ENCODE measurements at places on chromosomes 3 and 15. TPM values are rescaled to one million over a fixed set of nuclear protein-coding genes. Genes with fewer than 3 reads are reported as not detected.

DNA sequence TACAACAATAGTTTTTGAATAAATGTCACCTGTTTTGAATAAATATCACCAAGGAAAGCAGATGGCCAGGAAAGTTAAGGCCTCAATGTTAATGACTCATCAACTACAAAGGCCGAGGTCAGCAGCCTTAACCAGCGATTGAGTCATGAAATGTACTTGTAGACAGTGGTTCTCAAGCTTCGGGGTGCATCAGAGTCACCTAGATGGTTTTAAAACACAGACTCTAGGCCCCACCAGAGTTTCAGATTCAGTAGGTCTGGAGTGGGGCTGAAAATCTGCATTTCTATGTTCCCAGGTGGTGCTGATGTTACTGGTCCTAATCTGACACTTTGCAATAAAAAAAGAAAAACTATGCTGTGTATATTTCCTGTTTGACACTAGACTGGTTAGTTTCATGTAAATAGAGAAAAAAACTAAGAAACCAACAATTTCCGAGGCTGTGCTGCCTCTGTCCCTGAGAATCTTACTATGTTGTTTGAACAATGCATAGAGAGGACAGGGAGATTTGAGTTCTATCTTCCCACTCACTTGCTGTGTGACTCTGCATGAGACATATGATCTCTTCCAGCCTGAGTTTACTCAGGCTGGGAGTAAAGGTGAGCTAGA, 9.8 kb downstream of the RAB27A start:
- H3K36me3 ChIP-seq, result no peaks in the 10 kb centered on the region
- H3K4me1 ChIP-seq, result peaks cover 27% of the 10 kb centered on the region
- H3K27me3 ChIP-seq, result no peaks in the 10 kb centered on the region
- no peak for DNase-seq
- H3K4me3 ChIP-seq, result no peak overlapping the region

DNA sequence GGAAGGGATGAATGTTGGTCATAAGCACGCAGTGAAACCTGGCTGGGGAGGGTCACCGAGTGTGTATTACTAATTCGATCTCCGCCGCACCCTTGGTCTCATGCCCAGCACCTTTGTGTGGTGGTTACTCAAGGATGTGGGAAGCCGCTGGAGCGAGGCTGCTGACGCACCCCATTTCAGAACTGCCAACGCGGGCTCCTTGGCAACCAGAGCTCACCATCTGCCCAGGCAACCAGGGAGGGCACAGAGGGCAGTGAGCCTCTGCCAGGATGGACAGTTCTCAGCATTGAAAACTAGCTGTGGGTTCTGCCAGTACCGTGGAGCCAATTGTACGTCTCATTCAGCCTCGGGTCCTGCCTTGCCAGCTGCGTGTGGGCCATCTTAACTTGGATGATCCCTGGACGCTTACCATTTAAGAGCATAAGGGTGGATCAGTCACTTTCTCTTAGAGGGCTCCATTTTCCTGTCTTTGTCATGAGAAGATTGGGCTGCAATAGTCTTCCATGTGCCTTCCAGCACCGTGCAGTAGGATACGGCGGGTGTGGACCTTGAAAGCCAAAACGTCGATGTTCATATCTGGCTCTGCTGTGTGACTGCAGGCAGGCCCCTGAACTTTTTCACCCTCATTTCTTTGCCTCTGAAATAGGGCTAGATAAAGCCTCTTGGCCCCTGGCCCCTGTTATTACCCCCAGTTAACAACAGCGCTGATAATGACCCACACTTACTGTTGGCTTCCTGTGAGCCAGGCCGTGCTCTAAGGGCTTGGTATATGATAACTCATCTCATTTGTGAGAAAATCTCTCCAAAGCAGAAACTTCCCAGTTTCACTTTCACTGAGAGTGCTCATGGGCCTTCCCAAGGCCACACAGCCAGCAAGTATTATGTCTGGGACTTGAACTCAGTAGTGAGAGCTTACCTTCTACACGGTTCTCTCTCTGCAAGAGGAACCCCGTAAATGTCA, 238.8 kb downstream of the OPA1 start:
- no peaks in the 10 kb centered on the region for H3K36me3 ChIP-seq
- no peak overlapping the region for H3K27ac ChIP-seq
- no peak for DNase-seq
- peaks cover 3% of the 10 kb centered on the region for H3K4me1 ChIP-seq
- H3K4me3 ChIP-seq, result no peak overlapping the region
- no peaks in the 10 kb centered on the region for H3K27me3 ChIP-seq

GRCh38 chr3:134197681-134198261, 52.9 kb downstream of the RYK start:
- H3K27me3 ChIP-seq, result no peaks in the 10 kb centered on the region
- no peaks in the 10 kb centered on the region for H3K4me1 ChIP-seq
- H3K27ac ChIP-seq, result no peak overlapping the region
- H3K4me3 ChIP-seq, result no peak overlapping the region

- no peaks in the 10 kb centered on the region for H3K27me3 ChIP-seq
- DNase-seq, result no peak
- no peak overlapping the region for H3K4me3 ChIP-seq
- H3K36me3 ChIP-seq, result no peaks in the 10 kb centered on the region
Observed at GRCh38 chr3:16106050-16106449, 68.4 kb upstream of the GALNT15 start.

DNA sequence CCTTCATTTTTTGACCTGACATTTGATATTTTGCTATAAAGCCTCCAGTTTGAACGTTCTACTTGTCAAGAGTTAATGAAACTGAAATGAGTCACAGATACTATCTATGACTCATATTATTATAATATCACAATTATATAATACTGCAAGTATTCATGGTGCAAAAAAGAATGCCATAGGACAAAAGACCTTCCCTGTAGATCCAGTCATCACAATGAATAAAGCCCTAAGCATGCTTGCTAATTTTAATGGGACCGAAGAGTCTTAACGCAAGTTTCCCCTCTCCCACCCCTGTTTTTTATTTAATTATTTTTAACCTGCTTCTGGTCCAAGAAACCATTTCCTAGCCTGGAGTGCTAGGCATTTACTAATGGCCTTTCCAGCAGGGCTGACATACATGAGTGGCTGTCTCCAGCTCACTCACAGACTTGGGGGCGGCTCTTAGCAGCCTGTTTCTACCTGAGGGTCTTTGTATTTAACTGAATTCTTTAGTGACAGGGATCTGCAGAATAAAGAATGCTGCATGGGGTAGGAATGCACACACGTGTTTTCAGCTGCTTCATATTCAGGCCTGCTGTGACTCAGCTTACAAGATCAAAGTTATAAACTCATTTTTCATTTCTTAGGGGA, 61.2 kb downstream of the THBS1 start:
- H3K4me1 ChIP-seq, result peaks cover 27% of the 10 kb centered on the region
- DNase-seq, result peak; percentile 42
- H3K27me3 ChIP-seq, result no peaks in the 10 kb centered on the region
- no peak overlapping the region for H3K4me3 ChIP-seq
- H3K36me3 ChIP-seq, result no peaks in the 10 kb centered on the region

GRCh38 chr3:12396471-12396870, 87.8 kb upstream of the TSEN2 start:
- peaks cover 11% of the 10 kb centered on the region for H3K4me1 ChIP-seq
- H3K27ac ChIP-seq, result no peak overlapping the region
- no peaks in the 10 kb centered on the region for H3K36me3 ChIP-seq
- no peak for DNase-seq
- no peaks in the 10 kb centered on the region for H3K27me3 ChIP-seq
- H3K4me3 ChIP-seq, result no peak overlapping the region

DNA sequence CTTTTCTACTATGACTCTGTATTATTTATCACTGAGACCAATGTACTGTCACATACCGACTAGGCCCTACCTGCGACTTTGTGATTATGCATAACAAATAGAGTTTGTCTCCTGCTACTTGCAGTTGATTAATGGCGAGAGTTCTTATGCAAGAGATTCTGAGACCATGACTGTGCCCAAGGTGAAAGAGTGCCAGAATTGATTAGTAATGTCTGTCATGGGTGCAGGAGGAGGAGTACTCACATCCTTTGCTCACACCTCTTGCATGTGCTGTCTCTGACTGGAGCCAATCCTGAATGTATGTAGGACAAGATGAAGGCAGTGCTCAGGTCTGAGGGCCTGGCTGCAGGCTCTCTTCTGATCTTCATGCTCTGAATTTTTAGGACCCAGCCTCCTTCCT, 260.7 kb downstream of the THSD4 start:
- no peaks in the 10 kb centered on the region for H3K36me3 ChIP-seq
- no peak overlapping the region for H3K27ac ChIP-seq
- no peak for DNase-seq
- H3K4me1 ChIP-seq, result no peaks in the 10 kb centered on the region
- H3K27me3 ChIP-seq, result no peaks in the 10 kb centered on the region

DNA sequence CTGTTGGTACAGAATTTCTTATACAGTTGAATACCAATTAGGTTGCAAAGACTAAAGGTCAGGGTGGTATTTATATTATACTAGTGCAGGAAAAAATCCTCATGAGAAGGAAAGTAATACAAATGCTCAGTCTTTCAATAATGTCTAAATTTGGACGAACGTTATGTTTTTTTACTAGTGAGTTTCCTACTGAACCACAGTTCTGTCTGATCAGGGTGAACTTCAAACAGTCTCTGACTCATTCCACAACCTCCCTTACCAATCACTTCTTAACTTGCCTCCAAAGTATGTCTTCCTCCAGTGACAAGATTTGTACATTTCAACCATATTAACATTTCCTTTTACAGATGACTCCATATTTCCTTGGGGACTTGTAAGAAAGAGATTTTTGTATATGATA, 3.4 kb downstream of the TMEM212 start:
- peaks cover 2% of the 10 kb centered on the region for H3K4me1 ChIP-seq
- H3K4me3 ChIP-seq, result no peak overlapping the region
- no peaks in the 10 kb centered on the region for H3K27me3 ChIP-seq

DNA sequence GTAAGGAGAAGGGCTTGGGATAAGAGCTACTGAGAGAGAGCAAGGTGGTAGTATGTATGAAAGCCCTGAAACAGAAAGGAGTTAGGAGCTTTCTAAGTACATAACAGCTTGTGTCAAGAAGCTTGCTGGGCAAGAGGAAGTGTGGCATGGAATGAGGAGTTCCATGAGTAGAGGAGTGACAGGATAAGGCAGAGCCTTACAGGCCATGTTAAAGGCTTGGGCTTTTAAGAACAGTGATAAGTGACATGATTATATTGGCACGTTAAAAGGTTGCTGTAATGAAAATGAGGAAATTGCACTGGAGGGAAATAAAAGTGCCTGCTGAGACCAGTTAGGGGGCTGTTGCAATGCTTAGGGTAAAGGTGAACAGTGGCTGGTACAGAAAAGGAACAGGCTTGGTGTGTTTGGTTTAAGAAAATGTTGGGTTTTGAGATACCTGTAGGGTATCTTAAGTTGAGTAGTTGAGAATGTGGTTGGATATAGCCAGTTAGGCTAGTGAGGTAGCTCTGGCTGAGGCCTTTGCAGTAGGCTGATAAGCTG, 49.0 kb downstream of the MEF2A start:
- H3K27me3 ChIP-seq, result no peaks in the 10 kb centered on the region
- no peak overlapping the region for H3K4me3 ChIP-seq
- no peaks in the 10 kb centered on the region for H3K36me3 ChIP-seq
- DNase-seq, result no peak
- H3K4me1 ChIP-seq, result peaks cover 3% of the 10 kb centered on the region

GRCh38 chr15:52097180-52097579, 15.4 kb downstream of the BCL2L10 start:
- no peak overlapping the region for H3K4me3 ChIP-seq
- H3K27me3 ChIP-seq, result no peaks in the 10 kb centered on the region
- no peak overlapping the region for H3K27ac ChIP-seq
- H3K4me1 ChIP-seq, result peaks cover 27% of the 10 kb centered on the region
- no peak for DNase-seq

DNA sequence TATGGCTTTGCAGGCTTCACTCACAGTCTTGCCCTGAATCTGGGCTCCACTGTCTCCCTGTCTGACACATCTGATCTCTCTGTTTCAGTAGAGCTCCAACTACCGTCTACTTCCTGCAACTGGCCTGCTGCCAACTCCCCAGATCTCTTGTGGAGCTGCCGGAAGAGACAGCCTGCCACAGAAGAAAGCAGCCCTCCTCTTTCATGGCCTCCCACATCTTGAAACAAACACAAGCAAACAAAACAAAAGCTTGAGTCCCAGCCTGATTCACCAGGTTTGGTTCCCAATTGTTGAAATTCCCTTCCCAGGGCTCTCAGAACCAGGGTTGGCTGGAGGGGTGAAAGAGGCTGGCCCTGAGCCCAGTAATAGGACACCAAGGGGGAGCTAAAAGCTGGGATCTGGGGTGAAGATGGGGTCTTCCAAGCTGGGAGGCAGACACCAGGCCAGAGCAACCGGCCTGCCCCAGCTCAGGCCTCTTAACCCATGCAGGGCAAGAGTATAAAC, 55.3 kb upstream of the CA12 start:
- H3K27me3 ChIP-seq, result no peaks in the 10 kb centered on the region
- DNase-seq, result peak; percentile 71
- H3K4me1 ChIP-seq, result peaks cover 32% of the 10 kb centered on the region
- H3K27ac ChIP-seq, result peak overlapping the region; percentile 55
- no peak overlapping the region for H3K4me3 ChIP-seq

DNA sequence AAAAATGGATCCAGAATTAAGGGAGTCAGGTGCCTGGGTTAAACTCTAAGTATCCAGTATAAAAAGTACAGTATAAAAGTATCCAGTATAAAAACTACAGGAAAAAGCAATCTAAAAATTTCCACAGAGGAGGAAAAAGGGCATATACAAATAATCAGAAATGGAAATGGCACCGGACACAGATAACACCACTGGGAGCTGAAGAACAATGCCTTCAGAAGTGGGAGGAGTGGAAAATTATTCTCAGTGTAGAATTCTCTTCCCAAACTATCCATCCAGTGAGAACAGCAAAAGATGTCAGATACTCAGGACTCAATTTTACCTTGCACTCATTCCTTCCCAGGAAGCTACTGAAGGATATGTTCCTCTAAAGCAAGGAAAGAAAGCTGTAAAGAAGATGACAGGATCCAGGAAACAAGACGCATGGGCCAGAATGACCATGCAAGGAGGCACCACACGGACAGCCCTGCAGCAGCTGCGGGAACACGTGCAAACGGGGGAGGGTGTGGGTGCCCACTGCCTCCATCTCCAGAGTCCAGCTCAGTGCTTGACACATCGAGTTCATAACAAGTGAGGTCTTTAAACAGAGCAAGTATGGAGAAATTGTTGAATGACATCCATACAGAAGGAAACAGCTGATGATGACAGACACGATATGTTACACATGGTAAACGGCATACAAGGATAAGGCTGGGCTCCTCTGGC, 68.5 kb downstream of the CHSY1 start:
- no peak overlapping the region for H3K27ac ChIP-seq
- no peak overlapping the region for H3K4me3 ChIP-seq
- peaks cover 19% of the 10 kb centered on the region for H3K36me3 ChIP-seq
- H3K27me3 ChIP-seq, result no peaks in the 10 kb centered on the region

- no peaks in the 10 kb centered on the region for H3K4me1 ChIP-seq
- no peak for DNase-seq
- no peaks in the 10 kb centered on the region for H3K27me3 ChIP-seq
- no peak overlapping the region for H3K4me3 ChIP-seq
- H3K36me3 ChIP-seq, result no peaks in the 10 kb centered on the region
- no peak overlapping the region for H3K27ac ChIP-seq
Observed at GRCh38 chr3:18649666-18650363, 224.7 kb upstream of the SATB1 start.

Gene TUBGCP5
- 11.8 TPM for polyA plus RNA-seq

Gene USP50
- not detected for polyA plus RNA-seq

Gene KNSTRN
- 25.5 TPM for polyA plus RNA-seq

Gene LDHAL6B
- polyA plus RNA-seq, result not detected

Gene CCNB2
- polyA plus RNA-seq, result 46.6 TPM

Gene GUCA1C
- not detected for polyA plus RNA-seq

Gene ARL14
- not detected for polyA plus RNA-seq

Gene TLR9
- polyA plus RNA-seq, result not detected
